ENCODE measurements at places on chromosomes 7 and 10. TPM values are rescaled to one million over a fixed set of nuclear protein-coding genes. Genes with fewer than 3 reads are reported as not detected.

The THSD7A gene
- not detected for total RNA-seq

GRCh38 chr7:156896388-156897022, 3.5 kb upstream of the LMBR1 start:
- DNase-seq, result peak; percentile 62

- DNase-seq, result peak; percentile 92
Observed at GRCh38 chr7:101856473-101857357, 39.3 kb downstream of the CUX1 start.

DNA sequence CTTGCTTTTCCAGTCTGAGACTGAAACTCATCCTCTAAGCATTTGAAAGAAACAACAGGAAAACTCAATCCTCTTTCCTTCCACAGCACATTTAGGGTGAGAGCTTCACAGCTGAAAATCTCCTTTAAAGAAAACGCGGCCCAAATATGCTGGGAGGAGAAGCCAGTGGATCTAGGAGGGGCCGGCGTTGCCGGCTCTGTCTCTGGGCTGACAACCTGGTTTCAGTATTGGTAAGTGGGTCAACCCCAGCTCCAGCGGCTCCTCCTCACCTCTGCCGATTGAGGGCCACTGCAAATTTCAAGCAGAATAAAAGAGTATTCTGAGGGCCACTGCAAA, 75.3 kb upstream of the CPXM2 start:
- DNase-seq, result no peak

The NFKB2 gene
- 199 TPM for total RNA-seq

DNA sequence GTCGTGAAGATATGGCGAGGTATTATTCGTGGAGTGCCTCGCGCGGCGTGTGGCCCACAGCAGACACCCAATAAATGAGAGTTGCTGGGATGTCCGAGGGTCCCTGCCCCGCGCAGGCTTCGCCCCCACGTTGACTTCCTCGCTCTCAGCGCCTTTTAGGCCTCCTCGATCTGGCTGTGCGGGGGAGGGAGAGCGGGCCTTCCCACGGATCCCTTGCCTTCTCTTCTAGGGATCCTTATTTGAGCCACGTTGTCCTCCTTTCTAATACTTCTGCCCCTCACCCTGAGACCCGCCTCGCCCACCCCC, 660 bp downstream of the VCL start:
- DNase-seq, result no peak

GRCh38 chr7:130993671-130994365, 259.8 kb upstream of the KLF14 start:
- DNase-seq, result no peak

- no peak for DNase-seq
Observed at GRCh38 chr10:98915911-98916310, 319.7 kb downstream of the HPSE2 start.
